COR-L47 (cell line): ENCODE measurements at places on chromosomes 16 and 17.

DNA sequence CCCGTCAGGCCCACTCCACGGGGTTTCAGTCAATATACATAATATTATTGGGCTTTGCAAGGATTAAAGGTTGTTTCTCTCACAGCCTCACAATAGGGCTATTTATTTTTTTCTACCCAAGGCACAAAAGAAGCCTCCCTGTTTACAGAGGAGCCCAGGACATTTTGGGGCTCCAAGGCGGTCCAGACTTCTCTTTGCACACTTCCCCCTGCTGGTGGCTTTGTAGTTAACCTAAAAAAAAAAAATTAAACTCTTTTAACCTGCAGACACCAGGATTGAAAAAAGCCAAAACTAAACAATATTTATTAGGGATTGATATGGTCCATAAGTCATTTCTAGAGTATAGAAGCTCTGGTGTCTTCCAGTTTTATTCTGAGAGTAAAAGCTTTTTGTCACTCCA lies 169.7 kb upstream of the ZFHX3 start:
- no peak for DNase-seq

DNA sequence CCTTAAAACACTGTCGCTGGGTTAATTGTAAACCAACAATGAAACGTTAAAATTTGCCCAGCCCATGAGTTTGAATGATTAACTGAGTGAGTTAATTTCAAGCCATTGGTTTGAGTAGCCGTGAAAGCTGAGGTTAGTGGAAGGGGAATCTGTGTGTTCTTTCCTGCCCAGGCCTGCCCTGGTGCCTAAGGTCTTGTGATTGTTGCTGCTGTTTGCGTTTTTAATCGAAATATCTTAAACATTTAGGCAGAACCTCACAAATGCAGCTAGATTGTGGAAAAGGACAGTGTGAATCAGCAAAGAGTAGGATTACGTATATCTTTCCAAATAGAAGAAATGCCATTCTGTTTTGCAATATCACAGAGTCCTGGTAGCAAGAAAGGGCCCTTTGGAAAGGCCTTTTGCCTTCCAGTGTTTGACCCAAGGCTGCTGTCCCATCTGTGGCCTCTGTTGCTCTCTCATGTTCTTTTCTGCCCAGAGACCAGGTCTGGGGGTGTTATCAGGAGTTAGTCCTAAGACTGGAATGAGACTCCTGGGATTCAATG lies 113.8 kb downstream of the MSI2 start:
- no peak for DNase-seq

DNA sequence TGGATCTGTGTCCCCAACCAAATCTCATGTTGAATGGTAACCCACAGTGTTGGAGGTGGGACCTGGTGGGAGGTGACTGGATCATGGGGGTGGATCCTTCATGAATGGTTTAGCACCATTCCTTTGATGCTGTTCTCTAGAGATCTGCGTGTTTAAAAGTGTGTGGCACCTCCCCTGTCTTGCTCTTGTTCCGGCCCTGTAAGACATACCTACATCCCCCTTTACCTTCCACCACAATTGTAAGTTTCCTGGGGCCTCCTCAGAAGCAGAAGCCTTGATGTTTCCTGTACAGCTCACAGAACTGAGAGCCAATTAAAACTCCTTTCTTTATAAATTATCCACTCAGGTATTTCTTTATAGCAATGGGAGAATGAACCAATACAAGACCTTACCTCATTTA lies 257.7 kb downstream of the XYLT1 start:
- no peak for DNase-seq

- no peak for DNase-seq
Observed at GRCh38 chr17:83183145-83183948, 103.9 kb downstream of the METRNL start.

GRCh38 chr16:56372013-56372634 lies 53.2 kb downstream of the AMFR start:
- DNase-seq, result no peak

DNA sequence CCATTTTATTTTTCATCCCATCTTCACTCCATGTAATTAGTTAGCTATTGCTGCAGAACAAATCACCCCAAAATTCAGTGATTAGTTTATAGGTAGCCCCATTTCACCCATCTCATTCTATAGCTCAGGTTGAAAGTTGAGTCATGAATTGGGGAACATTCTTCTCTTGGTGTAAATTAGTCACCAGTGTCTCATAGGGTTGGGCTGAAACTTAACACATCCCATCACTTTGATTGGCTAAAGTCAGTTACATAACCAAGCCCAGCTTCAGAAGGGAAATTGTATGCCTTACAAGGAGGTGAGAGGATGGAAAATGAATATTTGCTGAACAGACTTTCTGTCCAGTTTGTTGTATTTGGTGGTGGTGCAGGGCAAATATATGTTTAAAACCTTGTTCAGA lies 477.5 kb downstream of the WWOX start:
- DNase-seq, result no peak

DNA sequence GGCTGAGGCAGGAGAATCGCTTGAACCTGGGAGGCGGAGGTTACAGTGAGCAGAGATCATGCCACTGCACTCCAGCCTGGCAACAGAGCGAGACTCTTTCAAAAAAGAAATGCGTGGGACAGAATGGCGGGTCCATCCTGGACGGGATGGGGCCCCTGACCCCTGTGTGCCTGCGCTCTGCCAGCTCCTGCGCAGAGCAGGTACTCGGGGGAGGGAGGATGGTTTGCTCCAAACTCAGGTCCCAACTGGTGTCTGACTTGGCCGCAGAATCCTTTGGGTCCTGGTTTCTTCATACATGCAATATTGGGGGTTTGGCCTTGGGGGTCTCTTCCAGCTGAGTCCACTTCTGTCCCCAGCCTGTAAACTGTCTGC lies 10.4 kb downstream of the CHMP6 start:
- DNase-seq, result no peak

DNA sequence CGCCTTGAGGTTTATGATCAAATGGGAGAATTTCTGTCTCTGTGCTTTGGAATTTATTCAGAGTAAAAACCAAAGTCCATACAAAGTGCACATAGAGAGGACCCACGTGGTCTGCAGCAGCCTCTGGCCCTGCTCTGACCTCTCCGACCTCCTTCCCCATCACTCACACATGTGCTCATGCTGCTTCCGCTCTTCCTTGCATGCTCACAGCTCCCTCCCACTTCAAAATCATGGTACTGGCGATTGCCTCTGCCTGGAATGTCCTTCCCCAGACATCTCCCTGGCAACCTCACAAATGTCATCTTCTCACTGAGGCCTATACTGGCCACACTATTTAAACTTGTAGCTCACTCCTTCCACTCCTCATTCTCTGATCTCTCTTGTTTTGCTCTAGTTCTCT lies 418.0 kb downstream of the CA10 start:
- DNase-seq, result no peak

GRCh38 chr16:50580180-50580798 lies 32.1 kb downstream of the NKD1 start:
- DNase-seq, result no peak

DNA sequence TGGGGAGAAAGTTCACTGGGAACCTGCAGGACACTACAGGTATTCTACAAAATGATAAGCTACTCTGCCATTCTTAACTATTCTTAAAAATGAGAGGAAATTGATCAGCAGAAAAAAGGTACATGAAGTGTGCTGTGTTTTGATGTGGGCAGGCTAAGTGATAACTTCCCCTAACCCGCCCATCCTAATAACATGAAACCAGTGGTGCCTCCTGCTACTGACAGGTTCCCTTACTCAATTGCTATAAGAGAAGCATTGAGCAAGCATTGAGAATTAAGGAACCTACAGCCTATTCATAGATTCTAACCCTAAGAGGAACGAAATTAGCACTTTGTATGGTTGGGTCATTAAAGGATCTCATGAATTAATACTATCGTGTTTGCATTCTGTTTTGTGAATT lies 18.9 kb downstream of the XYLT1 start:
- no peak for DNase-seq

- DNase-seq, result no peak
Observed at GRCh38 chr17:46733837-46734475, 84.5 kb downstream of the WNT3 start.

DNA sequence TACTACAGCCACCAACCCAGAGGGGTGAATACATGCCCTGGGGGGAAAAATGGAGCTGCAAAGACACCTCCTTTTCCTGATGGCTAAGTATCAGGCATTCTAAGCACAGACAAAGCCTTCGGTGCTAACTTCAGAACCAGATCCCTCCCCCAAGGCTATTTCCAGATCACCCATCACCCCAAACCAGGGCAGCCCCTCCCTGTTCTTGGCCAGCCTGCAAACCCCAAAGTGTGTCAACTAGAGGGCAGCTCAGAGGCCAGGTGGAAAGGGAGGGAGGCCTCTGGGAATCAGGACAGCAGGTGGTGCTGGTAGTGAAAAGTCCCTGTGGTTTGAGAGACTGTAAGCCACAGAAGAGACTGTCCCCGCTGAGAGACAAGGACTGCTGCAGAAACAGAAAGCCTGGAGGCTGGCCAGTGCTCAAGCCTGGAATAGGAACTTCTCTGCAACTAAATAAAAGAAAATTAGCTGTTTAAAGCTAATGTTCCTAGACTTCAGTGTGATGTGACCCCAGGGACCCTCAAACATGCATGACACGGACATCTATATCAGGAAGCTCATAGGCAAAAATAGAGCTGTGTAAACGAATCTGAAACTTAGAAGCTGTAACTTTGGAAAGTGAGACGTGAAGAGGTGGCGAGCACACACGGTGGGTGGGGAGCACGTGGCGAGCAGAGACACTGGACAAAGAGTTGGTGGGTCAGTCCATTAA lies 9.1 kb downstream of the TUBG1 start:
- DNase-seq, result peak; percentile 26

DNA sequence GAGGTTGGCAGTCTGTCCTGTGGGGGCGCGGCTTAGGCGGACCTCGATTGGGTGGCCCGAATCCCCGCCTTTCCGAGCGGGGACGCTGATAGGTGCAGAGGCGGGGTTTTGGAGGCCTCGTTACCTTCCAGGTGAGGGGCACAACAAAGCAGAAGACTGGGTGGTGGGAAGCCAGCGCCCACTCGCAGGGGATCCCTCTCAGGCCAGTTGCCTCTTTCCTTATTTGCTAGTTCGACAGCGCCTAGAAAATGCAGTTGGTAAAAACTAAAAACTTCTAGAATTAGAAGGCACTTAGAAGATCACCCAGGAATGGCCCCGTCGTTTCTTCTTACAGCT lies 730 bp downstream of the KAT7 start:
- DNase-seq, result no peak

DNA sequence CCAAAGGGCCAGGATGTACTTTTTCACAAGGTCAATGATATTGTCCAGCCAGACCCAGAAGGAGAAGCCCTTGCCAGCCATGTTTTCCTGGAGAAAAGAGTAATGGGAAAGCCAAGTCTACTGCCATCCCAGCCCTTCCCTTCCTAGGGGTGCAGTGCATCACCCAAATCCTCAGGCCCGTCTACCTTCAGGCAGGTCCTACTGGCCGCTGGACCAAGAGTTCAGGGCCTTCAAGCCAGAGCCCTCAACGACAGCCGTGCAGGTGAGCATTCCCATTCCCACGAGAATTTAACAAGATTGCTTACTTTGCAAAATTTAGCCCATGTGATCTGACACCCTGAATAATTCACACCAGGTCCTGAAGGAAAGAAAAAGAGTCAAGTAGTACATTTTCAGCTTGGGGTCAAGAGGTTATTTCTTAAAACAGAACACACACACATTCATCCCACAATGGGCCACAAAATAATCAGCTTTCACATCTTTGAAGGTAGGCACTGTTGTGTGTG lies 35.0 kb downstream of the STAT5A start:
- no peak for DNase-seq

GRCh38 chr17:1713878-1714426 lies 3.8 kb upstream of the TLCD2 start:
- DNase-seq, result no peak

GRCh38 chr17:77439189-77440018 lies 298.6 kb downstream of the SEC14L1 start:
- no peak for DNase-seq

DNA sequence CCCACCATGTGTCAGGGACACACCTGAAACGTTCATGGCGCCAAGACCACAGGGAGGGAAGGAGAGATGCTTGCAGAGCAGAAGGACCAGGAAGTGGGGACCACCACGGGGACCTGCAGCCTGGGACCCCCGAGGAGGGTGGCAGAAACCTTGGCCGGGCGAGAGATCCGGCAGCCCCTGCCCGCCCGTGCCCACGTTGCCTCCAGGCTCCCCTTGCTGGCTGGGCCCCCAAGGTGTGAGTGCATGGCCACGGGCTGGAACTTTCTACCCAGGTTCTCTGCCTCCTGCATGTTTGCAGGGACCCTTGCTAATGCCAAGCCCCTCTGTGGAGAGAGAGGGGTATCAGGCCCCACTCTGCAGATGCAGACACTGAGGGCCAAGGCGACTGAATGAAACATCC lies 50.4 kb downstream of the USP22 start:
- DNase-seq, result no peak

DNA sequence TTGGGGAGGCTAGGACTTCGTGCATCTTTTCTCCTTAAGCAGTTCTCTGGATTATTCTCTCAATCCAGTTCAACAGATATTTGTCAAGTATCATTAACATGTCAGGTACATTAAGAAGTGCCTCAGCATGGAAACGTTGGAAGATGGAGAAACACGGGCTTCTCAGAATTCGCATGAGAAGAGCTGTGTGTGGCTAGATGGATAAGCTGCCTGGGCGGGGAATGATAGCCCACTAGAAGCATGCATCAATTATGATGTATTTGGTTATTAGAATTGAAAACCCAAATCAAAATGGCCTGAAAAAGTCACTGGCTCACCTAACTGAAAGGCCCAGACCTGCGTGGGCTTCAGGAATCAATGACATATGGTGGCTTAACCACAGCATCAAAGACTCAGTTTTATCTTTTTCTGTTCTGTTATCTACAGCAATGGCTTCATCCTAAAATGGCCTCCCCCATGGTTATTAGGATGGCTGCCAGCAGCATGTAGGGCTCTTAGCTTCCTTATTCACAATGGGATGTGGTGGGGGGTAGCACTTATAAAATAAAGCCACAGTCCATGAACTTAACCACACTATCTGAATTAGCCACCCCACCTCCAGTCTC lies 43.9 kb downstream of the MMD start:
- DNase-seq, result no peak

DNA sequence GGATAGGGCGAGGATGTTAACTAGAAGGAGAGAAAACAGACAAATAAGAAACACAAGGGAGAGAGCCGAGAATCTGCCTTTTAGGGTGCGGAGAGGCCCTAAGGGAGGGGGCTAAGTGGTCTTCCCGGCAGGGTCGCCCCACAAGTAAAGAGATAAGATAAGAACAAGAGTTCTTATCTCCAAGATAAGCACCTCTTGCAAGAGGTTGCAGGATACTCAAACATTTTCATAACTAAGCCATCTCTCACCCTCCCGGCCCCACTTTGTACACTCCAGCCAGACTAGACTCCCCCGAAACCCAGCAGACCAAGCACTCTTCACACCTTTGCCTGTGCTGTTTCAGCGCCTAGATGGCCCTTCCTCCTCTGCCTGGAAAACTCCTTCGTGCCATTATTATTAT lies 14.3 kb downstream of the ZNF319 start:
- DNase-seq, result no peak

DNA sequence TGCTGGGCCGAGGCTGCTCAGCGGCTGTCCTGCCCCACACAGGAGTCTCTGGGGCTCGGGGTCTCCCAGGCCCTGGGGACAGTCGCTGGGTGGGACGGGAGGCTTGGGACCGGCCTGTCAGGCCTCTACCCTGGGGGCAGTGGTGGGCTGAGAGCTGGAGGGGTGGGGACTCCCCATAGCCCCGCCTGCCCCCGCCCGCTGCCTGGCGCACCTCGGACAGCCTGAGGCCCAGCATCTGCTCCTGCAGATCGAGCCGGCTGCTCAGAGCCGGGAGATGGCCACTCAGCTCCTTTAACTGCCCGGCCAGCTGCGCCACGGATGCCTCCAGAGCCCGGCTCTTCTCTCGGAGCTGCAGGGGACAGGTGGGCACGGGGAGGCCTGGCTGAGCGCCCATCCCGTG lies 6.7 kb downstream of the PERCC1 start:
- no peak for DNase-seq

- DNase-seq, result no peak
Observed at GRCh38 chr17:68954146-68954896, 871 bp downstream of the ABCA8 start.
